Stimulated activated CD4-positive, alpha-beta T cell treated with anti-CD3 and anti-CD28 coated beads, TNF-alpha, amount 100 ng/mL, for 1 hour (primary cell): ENCODE measurements at places on chromosomes 3 and 15.

- no peak for DNase-seq
Observed at GRCh38 chr3:171755015-171755589, 55.2 kb downstream of the PLD1 start.

GRCh38 chr3:138800248-138800647, 34.5 kb downstream of the PIK3CB start:
- DNase-seq = no peak

DNA sequence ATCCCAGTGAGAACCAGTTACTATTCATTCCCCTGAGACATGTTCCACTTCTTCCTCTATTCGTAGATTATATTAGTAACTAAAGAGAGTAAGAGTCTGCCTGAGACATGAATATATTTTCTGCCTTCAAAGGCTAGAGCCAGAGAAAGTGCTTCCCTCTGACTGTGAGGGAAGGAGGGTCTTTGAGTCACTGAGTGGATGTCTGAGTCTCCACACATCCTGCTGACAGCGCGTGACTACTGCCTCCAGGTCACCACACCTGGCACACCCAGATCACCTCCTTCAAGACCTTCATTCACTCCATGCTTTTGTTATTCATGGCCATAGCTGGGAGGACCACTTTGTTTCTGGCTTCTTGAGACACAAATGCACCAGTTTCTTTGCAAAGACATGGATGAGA, 135.6 kb downstream of the SOX2 start:
- DNase-seq = no peak

GRCh38 chr3:142976621-142977398, 13.3 kb upstream of the PAQR9 start:
- DNase-seq = no peak

- no peak for DNase-seq
Observed at GRCh38 chr15:89370120-89370977, 35.7 kb upstream of the POLG start.

- no peak for DNase-seq
Observed at GRCh38 chr15:62648954-62649353, 393.6 kb upstream of the TPM1 start.

DNA sequence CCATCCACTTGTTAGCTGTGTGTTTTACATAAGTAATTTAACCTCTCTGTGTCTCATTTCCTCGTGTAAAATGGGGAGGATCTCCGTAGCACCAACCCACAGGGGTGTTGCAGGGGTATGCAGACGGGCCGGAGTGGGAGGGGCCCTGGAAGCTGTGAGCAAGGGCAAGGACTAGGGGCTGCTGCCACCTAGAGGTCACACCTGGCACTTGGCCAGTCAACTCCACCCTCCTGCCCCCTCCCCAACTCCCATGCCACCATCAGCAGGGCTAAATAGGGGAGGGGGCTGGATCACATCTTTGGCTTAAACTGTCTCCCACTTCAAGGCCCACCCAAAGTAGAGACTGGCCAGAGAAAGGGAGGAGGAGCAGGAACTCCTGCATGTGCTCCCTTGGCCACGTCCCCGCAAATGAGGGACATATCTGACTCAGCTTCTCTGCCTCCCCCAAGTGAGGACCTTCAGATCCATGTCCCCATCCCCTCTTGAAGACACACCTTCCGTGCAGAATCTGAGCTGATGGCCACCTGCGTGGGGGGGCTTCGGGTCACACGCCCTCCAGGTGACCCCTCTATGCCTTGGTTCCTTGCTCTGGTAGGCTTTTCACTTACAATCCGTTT, 2.6 kb downstream of the CCDC9B start:
- peak; percentile 67 for DNase-seq

GRCh38 chr15:78739996-78740903, 71.0 kb downstream of the ADAMTS7 start:
- DNase-seq = no peak

GRCh38 chr3:139482206-139482605, 5.9 kb upstream of the RBP2 start:
- no peak for DNase-seq
